ENCODE measurements at places on chromosomes 4 and X.

DNA sequence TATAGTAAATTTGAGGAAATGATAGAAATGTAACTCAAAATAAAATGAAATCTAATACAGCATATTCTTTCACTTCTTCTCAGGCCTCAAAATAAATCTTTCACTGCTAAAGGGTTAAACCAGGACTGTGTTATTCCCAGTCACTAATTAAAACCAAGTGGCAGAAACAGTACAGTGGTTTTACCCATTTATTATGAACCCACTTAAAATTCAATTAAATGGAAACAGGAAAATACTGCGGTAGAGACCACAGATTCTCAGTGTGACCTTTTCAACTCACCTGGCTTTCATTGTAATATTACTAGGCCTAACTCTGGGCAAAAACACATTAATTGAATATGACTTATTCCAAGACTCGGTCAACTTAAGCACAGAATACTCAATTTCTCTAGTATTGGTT, 176.5 kb upstream of the DKK2 start:
- no peak for DNase-seq

DNA sequence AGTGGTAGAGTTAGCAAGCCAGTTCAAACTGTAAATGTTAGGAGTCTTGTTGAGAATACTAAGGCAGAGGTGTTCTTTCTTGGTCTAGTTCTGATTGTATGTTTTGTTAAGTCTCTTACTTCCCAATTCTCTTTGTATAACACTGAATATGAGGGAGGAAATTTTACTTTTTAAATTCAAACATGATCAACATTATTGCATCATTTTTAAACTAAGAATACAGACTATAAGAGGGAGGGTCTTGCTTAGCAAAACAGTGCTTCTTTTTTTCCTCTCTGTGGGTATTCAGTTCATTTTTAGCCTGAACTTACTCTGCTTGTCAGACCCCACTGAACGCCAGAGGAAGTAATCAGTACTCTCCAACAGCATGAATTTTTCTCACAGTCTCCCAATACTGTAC, 198.0 kb downstream of the GABRG1 start:
- DNase-seq = no peak

DNA sequence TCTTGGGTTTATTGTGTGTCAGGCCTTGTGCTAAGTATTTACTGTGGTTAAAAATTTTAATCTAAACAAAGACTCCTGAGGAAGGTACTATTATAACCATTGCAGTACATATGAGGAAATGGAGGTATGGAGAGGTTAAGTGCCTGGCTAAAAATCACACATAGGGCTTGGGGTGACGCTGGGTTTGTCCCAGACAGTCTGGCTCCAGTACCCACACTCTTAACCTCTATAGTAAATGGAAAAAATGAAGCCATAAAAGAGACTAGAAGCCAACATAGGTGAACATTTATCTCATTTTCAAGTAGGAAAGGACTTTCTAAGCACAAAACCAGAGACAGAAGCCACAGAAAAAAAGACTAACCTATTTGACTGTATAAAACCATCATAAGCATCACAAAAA, 1.9 kb downstream of the FOXP3 start:
- no peak for DNase-seq

GRCh38 chrX:152913346-152913745, 15.5 kb downstream of the ZNF185 start:
- DNase-seq = no peak

- no peak for DNase-seq
Observed at GRCh38 chr4:887034-887763, 44.9 kb downstream of the GAK start.

DNA sequence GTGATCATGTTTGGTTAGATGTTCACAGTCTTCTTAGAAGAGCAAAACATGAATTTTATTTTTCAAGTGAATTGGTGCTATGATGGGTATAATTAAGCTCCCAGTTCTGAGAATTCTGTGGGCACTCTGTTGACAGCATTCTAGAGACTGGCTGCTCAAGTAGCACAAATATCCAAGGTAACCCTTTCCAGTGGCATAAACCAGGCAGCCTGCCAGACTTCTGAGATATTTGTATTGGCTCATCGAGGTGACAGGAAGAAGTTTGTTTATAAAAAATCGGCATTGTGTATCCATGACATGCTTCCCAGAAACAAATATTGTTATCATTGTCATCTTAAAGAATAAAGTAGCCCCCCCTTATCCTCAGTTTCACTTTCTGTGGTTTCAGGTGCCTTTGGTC, 28.3 kb downstream of the LANCL3 start:
- DNase-seq = no peak

DNA sequence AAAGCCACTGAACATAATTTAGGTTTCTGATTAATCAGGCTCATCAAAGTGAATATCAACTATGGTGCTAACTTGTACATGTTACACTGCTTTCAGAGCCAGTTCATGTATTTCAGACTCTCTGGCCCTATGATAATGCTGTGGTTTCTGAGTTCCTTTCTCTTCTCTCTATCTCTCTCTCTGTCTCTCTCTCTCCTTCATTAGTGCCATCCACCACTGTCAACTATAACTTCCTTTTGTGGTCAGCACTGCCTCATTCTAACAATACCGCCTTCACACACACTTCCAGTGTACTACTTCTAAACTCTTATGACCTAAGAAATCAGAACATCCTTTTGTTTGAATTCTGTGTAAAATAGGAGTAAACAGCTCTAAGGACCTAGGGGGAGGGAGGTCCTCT, 907.1 kb downstream of the RPA4 start:
- no peak for DNase-seq

- no peak for DNase-seq
Observed at GRCh38 chrX:149213264-149213663, 291.8 kb downstream of the IDS start.

DNA sequence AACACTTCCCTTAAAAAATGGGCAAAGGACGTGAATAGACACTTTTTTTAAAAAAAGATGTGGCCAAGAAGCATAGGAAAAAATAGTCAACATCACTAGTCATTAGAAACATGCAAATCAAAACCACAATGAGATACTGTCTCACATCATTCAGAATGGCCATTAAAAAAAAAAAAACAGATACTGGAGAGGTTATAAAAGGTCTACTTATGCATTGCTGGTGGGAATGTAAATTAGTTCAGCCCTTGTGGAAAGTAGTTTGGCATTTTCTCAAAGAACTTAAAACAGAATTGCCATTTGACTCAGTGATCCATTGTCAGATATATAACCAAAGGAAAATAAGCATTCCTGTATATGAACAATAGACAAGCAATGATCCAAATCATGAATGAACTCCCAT, 352.8 kb upstream of the EPHA5 start:
- no peak for DNase-seq

GRCh38 chr4:125187226-125188176, 127.3 kb upstream of the FAT4 start:
- no peak for DNase-seq

GRCh38 chr4:57075367-57075766, 34.8 kb downstream of the IGFBP7 start:
- DNase-seq = no peak

DNA sequence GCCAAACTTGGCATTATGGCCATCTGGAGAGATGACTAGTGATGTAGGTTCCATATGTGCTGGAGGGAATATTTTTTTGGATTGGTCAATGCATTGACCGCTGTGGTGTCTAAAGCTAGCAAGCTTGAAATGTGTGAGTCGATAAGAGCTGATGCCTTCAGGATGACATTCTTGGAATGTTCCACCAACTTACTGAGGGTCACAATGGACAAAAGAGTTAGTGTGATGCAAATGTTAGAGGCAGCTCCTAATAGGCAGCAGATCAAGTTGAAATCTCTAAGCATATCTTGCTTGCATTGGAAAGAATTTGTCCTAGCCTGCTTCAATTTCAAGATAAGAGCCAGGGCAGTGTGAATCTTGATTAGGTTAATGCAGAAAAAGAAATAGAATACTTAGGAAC, 210.4 kb upstream of the AFF2 start:
- no peak for DNase-seq

DNA sequence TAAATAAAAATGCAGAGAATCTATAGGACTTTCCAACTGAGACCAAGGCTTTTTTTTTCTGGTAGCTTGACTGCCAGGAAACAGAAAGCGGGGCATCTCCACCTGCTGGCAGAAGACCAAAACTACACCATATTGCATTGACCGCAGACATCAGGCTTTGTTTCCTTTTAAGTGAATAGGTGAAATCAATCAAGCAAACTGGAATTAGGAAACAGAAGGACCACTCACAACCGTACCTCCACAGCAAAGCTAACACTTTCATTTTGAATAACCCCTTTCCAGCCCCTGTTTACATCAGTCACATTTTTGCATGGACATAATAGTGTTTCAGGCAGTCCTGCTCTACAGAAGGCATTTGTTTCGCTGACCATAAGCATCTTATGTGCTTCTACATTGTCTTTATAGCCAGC, 218.2 kb downstream of the IDS start:
- peak; percentile 31 for DNase-seq

- DNase-seq = no peak
Observed at GRCh38 chrX:107936434-107936730, 45.8 kb downstream of the TEX13B start.

DNA sequence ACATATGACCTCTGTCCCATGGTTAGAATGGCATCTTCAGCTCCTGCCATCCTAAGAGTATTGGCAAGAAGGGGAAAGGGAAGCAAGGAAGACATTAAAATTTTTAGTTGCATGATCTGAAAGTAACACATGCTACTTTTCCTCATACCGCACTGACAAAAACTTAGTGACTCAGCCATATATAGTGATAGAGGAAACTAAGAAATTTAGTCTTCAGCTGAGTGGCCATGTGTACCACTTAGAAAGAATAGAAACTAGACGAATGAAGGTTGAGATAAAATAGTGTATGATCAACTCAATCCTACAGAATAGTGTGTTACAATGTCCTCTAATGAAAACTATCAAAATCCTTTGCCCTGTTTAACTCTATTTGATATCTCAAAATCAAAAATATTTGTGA, 164.1 kb downstream of the PPP3CA start:
- DNase-seq = no peak

DNA sequence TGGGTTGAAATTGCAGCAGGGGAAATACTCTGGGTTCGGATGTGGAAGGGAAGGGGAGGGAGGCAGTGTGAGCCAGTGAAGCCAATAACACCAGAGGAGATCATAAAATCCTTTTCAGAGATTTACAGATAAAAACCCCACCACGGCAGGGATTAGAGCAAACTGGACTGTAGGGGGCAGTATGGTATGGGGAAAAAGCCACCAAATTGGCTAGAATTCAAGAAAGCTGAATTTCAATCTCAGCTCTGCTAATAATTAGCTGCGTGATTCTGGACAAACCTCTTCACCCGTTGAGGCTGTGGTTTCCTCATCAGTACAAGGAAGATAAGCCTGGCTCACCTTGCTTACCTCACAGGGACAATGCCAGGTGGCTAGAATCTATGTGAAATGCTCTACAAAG, 108.1 kb downstream of the ATG4A start:
- DNase-seq = no peak

DNA sequence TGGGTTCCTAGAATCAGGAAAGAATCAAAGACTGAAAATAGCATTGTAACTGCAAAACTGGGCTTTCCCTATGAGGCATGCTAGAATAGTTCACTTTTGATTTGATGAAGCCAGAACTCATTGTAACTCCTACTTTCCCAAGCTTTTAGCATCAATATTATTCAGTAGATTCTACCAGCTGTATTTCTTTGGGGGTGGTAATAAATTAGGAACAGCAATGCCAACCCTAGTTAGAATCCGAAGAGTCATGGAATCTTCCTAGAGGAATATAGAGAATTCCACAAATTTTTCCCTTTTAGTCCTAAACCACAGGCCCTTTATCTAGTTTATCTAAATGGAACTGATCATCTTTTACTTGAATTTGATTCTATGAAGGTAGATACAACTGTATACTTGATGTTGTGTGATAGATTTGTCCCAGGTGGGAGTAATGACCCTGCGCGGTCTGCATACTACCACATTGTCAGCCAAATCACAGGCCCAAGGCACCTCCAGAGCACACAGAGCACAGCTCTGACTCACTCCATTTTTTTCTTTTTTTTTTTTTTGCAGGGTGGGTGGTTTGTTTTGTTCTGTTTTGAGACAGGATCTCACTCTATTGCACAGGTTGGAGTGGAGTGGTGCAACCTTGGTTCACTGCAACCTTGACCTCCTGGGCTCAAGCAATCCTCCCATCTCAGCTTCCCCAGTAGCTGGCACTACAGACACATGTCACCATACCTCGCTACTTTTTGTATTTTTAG, 66.6 kb downstream of the EDNRA start:
- no peak for DNase-seq

DNA sequence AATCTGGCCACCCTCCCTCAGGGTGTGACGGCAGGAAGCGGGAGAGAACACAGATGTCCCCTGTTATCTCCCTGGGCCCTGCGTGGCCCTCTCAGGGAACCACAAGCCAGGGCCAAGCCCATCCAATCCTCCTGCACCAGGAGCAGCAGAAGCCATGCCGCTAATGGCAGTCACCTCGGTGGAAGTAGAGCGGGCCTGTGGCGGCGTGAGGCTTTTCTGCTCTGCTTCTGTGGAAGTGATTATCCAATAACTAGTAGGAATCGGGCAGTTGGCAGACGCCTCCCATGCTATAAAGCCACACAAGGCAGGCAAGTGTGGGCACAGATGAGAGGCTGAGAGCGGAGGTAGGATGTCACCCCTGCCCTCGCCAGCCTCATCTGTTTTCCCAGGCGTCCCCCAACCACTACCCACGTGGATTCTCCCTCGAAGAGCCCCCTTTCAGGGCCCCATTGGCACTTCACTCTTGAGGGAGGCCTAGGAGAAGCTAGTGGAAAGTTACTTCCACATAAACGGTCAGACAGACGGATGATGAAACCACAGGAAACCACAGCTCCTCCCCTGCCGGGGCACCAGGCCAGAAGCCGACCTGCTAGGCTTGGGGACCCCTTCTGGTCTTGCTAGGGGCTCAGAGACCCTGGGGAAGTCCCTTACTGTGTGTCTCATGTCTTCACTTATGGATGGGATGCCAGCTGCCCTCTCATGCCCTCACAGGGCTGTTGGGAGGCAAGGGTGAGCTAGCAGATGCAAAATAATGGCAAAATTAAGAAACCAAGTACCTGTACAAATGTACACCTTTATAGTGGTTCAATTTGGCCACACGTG, 18.8 kb upstream of the TMSB4X start:
- DNase-seq = peak; percentile 64

- DNase-seq = no peak
Observed at GRCh38 chrX:1403228-1403627, 11.3 kb upstream of the SLC25A6 start.

- no peak for DNase-seq
Observed at GRCh38 chrX:39253551-39253950, 452.3 kb downstream of the MID1IP1 start.

- DNase-seq = no peak
Observed at GRCh38 chrX:70979136-70979762, 48.4 kb upstream of the SLC7A3 start.

DNA sequence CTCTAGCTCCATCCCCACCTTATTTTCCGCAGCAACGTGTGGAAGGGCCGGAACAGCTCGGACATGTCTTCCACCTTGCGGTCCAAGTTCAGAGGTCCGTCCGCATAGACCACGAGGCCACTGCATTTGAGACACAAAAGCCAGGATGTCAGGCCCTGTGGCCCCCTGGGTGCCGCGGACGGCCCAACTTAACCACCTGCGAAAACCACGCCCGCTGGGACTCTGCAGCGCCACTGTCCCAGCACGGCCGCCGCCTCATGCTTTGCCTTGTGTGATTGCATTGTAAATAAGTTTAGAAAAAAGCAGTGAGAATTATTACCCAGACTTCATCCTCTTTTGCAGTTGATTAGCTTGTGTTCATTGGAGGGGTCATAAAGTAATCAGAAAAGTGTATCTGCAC, 58.2 kb upstream of the MXD4 start:
- DNase-seq = no peak
